ENCODE measurements at places on chromosomes 3 and 15.

DNA sequence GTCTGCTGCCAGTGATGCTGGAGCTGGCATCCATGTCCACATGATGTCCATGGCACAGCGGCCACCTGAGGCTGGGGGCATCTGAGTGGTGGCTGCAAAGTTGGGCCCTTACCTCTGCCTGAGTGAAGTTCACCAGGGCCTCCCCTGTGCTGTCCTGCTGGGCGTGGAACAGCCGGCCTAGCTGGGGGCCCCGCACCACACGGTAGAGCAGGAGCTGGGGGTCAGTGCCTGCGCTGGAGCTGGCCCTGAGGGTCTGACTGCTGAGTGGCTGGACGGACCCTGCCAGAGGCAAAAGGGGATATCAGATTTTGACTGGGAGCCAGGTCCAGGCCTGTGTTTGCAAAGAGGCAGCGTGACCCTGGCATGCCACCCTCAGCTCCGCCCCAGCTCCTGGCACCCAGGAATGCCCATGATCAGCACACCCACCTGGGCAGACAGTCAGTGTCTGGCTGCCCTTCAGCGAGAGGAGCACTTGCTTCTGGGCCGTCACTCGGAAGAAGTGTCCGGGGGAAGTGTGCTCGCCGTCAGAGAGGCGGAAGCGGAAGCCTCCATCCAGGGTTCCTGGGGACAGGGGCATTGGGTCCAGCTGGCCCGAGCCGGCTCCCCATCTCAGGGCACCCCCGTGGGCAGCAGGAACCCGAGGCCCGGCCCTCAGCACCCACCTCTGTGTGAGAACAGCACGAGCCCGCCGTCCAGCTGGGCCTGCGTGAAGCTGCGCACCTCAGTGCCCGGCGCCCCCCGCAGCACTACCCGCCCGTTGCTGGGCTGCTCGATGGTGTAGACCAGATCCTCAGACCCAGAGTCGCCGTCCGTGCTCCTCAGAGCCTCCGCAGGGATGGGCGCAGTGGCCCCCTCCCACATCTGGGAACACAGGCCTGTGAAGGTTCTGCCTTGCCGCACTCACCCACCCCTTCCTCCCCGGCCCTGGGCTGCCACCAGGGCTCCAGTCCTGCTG, 30.2 kb downstream of the CSPG4 start:
- no peak for DNase-seq

DNA sequence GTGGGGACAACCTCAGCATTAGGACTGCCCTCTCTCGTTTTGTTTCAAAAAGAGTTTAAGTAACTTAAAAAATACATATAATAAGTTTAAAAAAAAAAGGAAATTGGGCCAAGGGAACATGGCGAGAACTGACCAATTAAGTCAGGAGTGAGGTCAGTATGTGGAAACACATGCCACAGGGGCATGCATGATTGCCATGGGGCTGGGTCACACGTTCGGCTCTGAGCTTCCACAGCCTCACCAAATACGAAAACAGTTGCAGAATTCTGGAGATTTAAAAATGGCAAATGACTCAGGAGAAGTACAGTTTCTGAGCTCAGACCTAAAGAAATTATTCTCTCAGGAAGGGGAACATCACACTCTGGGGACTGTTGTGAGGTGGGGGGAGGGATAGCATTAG, 24.1 kb downstream of the PDE8A start:
- DNase-seq = no peak

DNA sequence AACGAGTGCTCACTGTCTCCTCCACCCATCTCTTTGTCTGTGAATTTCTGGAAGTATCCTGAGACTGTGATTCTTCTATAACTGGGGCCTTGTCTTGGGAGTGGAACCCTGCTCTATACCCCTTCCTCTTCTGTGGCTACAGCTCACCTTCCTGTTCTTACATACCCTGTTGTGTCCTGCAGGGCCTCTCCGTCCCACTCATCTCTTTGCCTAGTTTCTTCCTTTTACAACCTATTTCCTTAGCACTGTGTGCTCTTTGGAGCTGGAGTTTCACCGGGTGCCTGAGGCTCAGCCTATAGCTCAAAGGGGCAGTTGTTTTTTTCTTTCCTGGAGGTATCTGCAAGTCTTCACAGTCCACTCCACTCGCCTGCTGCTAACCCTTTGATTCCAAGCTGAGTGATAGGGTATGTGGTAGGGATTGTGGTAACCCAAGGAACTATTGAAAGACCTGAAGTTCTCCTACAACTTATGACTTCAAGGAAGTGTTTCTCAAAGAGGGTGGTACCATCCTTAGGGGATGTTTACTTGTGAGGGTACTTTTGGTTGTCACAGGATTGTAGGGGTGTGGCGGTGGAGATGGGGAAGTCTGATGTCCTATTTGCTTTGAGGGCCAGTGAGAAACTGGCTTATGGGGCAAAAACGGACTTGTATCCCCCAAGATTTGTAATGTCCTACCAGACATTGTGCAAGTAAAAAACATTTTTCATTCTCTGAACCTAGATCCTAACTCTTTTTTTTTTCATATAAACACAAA, 66.6 kb upstream of the ARL8B start:
- no peak for DNase-seq

DNA sequence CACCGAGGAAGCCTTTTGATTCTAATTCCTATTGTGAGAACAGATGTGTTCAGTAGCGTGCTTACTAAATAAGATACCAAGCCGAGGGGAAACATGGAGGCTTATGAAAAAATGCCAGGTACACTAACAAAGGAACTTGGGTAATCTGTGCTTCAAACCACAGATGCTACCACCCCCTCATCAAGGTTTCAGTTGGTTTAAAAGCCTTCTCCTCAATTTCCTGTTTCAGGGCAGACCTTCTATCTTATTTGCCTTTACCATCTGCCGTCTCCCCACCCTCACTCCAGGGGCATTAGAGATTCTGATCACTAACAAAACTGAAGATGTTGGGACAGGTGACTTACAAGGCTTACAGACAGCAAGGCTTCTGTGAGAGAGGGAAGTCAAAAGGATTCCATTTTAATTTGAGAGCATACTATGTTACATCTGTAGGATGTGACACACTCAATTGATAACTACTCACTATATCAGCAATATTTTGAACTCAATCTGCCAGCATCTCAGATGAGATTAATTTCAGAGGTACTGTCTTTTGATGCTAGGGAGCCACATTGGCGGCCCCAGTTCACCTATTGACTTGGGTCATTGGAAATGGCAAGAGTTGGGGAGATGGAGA, 60.6 kb upstream of the PLCL2 start:
- no peak for DNase-seq

- DNase-seq = no peak
Observed at GRCh38 chr3:155317211-155317610, 23.7 kb upstream of the STRIT1 start.

DNA sequence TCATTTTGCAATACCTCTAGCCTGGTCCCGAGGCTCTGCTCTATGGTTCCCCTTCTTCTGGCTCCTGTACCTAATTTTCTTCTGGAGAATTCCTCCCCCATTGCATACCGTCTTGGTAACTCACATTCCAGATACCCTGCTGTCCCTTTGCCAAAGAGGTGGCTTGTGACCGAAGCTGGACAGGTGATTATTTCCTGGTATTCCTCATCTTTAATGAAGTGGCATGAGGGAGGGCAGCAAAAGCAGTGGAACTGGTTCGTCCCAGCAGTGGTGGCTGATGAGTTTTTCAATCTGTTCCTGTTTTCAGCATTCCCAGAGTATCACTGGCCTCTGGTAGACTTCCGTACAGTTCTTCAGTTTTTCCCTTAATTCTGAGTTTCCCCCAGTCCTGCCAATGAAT, 186.2 kb upstream of the CADPS start:
- no peak for DNase-seq

GRCh38 chr15:71747128-71748083, 62.9 kb upstream of the NR2E3 start:
- peak; percentile 100 for DNase-seq

GRCh38 chr3:117836296-117836695, 1126.7 kb downstream of the TUSC7 start:
- no peak for DNase-seq

DNA sequence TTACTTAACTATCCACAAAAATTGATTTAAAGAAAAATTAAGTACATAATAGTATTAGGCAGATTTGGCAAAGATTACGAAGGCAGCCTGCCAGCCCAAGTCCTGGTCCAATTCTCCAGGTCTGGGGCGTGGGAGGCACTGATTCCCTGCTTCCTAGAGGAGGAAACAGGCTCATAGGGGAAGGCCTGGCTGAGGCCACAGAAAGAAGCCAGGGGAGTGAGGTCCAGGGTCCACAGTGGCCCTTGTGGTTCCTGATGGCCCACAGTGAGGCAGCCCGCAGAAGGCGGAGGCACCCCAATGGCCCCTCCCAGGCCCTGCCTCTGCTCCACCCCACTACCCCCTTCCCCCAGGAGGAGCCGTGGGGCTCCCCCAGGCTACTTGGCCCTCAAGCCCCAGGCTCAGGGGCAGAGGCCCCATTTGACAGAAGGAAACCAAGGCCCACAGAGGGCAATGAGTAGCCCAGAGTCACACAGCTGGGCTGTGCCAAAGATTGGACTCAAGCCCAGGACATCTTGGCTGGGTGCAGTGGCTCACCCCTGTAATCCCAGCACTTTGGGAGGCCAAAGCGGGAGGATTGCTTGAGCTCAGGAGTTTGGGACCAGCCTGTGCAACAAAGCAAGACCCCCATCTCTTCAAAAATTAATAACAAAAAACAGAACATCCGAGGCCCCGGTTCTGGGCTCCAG, 21.0 kb downstream of the H1-8 start:
- no peak for DNase-seq

GRCh38 chr3:64450396-64450956, 225.2 kb upstream of the PRICKLE2 start:
- no peak for DNase-seq

GRCh38 chr3:155938409-155938808, 68.0 kb downstream of the GMPS start:
- no peak for DNase-seq

GRCh38 chr3:155065537-155065936, 14.6 kb upstream of the MME start:
- peak; percentile 86 for DNase-seq

- no peak for DNase-seq
Observed at GRCh38 chr15:67937153-67937761, 97.4 kb upstream of the RNU6-1 start.

DNA sequence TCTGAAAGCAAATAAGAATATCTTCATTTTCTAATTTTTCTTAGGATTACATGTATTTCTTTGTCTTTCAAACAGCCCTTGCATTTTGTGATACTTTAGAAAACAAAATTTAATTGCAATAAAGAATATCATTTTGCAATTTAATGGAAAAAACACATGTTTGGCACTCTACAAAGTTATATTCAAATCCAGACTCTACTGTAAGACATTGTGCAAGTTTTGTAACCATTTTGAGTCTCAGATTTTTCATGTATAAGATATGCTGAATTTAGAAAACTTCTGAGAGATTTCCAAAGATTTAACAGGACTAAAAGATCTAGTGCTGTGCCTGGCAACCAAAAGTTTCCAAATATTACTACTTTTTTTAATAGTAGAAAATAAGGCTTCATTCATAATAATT, 187.1 kb upstream of the AGTR1 start:
- DNase-seq = no peak

- DNase-seq = no peak
Observed at GRCh38 chr3:122235147-122235546, 51.7 kb downstream of the CASR start.

- no peak for DNase-seq
Observed at GRCh38 chr3:181239441-181239840, 249.9 kb upstream of the DNAJC19 start.

GRCh38 chr15:40932156-40932555, 3.0 kb downstream of the DLL4 start:
- no peak for DNase-seq

- no peak for DNase-seq
Observed at GRCh38 chr15:42191610-42192346, 16.3 kb downstream of the VPS39 start.

DNA sequence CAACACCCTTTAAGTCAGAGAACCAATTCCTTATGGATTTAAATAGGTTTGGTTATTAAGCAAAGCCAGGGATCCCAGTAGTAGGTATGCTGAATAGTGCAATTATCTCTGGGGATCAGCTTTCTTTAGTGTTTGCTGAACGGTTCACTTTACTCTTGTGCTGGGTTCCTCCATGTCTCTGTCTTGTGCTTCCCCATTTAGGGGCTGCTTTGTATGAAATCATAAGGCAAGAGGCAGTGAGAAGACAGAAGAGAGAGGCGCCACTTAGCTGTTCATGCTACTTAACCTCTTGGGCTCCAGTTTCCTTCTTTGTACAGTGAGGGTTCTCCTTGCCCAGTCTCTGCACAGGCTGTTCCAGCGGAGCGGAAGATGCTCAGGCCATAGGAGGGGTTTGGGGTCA, 3.5 kb downstream of the ST6GAL1 start:
- DNase-seq = no peak

DNA sequence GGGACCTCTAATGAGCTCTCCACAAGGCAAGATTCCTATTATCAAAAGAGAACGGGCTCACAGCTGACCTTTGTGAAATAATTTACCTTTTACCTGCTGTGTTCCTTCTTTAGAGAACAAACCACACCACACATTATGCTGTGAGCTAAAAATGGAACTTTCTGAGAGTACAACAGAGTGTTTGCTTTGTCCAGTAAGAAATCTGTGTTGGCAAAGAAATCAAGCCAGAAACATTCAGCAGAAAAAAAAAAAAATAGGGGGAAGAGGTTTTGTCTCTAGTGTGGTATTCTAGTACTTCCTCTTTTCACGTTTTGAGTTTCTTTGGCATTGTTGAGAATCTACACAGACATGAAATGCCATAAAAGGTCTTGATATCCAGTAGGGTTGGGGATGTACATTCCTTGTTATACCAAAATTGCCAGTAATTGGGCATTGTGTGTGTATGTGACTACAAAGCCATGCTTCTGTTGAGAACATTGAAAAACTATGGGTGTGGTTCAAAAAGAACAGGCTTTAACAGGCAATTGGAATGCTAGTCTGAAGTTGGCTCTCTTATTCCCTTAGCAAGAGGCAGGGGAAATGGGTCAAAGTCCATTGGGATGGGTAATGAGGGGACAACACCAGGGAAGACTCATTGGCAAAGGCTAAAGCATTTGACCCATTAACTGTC, 273.5 kb downstream of the NEK10 start:
- no peak for DNase-seq

- no peak for DNase-seq
Observed at GRCh38 chr15:75195766-75196241, 5.9 kb upstream of the C15orf39 start.

GRCh38 chr15:77706482-77707244, 74.0 kb upstream of the LINGO1 start:
- no peak for DNase-seq

- no peak for DNase-seq
Observed at GRCh38 chr15:90871139-90871715, 2.8 kb downstream of the FURIN start.

GRCh38 chr3:66394019-66394752, 106.6 kb downstream of the LRIG1 start:
- DNase-seq = no peak

- no peak for DNase-seq
Observed at GRCh38 chr15:63236272-63236671, 41.1 kb upstream of the APH1B start.

DNA sequence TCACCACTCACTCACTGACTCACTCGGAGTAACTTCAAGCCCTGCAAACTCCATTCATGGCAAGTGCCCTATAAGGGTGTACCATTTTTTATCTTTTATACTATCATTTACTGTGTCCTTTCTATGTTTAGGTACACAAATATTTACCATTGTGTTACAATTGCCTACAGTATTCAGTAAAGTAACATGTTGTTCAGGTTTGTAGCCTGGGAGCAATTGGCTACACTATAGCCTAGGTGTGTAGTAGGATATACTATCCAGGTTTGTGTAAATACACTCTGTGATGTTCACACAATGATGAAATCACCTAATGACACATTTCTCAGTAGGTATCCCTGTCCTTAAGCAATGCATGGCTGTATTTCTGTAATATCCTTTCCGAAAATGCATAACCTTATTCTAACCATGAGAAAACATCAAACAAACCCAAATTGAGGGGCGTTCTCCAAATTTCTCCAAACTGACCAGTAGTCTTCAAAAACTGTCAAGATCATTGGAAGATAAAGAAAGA, 17.9 kb upstream of the CNOT10 start:
- no peak for DNase-seq
